ENCODE measurements at places on chromosomes 1 and 21.

DNA sequence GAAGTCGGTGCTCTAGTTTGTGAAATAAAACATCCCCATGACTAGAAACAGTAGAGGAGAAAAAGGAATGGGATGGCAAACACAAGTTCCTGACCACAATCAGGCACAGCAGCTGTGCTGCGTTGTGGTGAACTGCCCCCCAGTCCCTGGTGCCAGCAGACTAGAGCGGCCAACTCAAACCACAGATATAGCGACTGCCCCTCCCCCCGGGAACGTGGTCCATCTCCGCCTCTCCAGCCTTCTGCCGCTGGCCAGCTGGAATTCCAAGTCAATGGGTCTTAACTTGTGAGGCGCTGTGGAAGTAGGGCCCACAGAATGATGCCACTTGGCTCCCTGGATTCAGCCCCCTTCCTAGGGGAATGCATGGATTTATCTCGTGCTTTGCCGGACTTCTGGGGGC is 41.6 kb upstream of the ZNF678 start:
- no peak for DNase-seq

DNA sequence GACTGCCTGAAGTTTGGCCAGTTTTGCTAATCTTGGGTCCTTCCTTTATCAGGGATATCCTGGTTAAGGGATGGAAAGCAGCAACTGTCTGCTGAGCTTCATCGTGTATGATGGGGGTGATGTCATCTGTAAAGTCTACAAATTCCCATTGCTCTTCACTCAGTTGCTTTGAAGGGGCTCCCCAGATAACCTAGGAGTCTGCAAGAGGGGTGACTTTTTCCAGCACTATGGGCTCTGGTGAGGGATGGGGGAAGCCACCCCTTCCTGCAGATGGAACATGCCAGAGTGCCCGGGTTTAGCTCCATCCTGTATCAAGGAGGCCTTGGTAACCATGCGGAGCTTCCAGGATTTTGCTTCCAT is 28.4 kb downstream of the EDARADD start:
- no peak for DNase-seq

DNA sequence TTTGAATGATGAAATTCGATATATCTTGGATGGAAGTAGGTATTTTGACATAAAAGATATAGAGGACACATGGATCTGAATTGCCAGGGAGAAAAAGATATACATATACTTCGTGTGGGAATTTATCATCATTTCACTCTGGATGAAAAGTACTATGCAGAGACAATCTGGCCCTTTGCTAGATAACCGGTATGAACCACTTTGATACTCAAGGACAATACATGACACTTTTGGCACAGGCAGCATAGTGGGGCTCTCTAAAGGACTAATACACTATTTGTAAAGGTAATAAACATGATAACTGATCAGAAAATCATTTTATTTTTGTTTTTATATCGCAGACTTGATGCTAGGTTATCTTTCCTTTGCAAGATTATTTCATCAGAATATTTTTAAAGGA is 24.2 kb downstream of the JAK1 start:
- no peak for DNase-seq

DNA sequence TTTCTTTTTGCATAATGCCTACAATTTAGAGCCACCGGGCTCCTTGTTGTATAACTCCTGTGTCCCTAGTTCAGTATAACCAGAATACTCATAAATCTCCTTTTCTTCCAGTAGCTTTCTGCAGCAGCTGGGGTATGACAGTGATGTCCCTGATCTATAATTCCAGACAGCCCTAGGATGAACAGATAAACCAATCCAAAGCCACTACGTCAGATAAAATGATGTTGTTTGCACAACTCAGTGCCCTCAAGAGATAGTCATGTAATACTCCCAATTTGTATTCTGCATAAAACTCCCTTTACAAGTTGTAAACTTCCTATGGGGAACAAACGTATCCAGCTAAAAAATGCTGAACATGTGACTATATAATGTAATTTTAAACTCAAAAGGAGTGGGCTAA is 44.7 kb downstream of the ZNF326 start:
- DNase-seq = no peak

- DNase-seq = no peak
These were observed 1298.8 kb downstream of the PLA2G4A start for GRCh38 chr1:188127507-188127906.

GRCh38 chr21:16476056-16476825 is 746.5 kb downstream of the USP25 start:
- no peak for DNase-seq

DNA sequence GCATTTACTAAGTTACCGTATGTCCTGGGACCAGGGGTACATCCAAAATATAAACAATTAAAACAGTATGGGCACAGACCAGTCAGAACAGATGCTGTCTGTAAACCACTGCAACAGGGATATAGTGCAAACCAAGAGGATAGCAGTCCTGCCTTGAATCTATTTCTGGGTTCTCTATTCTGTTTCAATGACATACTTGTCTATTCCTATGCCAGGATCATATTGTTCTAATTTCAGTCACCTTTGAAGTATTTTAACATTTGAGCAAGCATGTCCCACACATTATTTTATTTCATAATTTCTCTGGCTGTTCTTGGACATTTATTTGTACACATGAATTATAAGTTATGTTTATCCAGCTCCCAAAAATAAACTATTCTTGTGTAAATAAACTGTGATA is 28.2 kb upstream of the SYDE2 start:
- DNase-seq = no peak

Measured in T-helper 17 cell (primary cell).